NCI-H1092 (cell line): ENCODE measurements at places on chromosomes 2 and 18.

DNA sequence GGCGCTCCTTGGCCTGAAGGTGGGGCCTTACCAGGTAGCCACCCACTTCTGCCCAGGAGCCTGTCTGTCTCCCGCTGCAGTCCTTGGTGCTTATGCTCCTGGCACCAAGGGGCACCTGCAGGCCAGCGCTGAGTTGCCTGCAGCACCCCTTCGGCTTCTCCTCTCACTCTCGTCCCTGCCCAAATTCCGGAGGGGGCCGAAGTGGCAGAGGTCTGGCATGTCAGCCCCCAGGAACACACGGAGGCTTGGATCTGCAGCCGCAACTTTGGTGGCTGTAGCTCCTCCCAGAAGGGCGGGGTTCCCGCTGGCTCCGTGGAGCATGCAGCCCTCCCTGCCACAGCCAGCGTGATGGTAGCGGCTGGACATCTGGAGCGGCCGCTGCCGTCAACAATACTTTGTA lies 37.7 kb upstream of the ZNF804A start:
- no peak for DNase-seq

- DNase-seq = no peak
These were observed 856.4 kb upstream of the CELF4 start for GRCh38 chr18:38421872-38422615.

DNA sequence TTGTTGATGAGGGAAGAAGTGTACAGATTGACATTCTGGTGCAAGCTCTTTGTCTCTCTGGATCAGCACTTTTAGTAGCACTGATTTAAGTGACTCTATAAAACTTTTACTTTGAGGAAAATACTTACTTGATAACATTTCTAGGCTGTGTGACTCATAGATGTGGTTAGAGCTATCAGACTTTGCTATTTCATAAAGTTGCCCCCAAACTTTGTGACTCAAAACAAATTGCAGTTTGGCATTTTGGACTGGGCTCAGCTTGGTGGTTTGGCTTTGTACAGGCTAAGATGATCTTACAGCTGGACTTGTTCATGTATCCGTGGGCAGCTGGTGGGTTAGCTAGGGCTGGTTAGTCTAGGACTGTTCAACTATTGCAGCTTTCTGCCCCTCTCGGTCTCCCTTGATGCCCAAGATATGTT lies 42.1 kb upstream of the GLS start:
- no peak for DNase-seq

- DNase-seq = no peak
These were observed 52.4 kb downstream of the GLI2 start for GRCh38 chr2:120787822-120788700.

DNA sequence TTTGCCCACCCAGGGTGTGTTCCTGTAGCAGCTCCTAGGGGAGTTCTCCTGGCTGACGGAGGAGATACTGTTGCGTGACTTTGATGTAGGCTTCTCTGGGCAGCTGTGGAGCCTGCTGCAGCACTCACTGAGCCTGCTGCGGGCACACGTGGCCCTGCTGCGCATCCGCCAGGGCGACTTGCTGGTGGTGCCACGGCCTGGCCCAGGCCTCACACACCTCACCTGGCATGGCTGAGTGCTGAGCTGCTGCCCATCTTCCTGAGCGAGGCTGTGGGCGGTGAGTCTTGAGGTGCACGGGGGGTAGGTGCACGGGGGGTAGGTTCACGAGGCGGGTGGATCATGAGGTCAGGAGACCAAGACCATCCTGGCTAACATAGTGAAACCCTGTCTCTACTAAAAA lies 191.7 kb downstream of the ANKRD36C start:
- DNase-seq = no peak

DNA sequence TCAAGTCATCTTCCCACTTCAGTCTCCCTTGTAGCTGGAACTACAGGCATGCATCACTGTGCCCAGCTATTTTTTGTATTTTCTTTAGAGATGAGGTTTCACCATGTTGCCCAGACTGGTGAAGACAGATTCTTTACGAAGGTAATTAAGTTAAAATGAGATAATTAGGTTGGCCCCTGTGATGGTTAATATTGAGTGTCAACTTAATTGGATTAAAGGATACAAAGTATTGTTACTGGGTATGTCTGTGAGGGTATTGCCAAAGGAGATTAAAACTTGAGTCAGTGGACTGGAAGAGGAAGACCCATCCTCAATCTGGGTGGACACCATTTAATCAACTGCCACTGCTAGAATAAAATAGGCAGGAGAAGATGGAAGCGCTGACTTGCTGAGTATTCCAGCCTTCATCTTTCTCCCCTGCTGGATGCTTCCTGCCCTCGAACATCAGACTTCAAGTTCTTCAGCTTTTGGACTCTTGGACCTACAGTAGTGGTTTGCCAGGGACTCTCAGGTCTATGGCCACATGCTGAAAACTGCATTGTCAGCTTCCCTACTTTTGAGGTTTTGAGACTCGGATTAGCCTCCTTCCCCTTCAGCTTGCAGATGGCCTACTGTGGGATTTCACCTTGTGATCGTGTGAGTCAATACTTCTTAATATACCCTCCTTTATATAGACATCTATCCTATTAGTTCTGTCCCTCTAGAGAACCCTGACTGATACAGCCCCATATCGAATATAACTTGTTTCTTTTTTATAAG lies 269.1 kb downstream of the TMX3 start:
- DNase-seq = no peak

DNA sequence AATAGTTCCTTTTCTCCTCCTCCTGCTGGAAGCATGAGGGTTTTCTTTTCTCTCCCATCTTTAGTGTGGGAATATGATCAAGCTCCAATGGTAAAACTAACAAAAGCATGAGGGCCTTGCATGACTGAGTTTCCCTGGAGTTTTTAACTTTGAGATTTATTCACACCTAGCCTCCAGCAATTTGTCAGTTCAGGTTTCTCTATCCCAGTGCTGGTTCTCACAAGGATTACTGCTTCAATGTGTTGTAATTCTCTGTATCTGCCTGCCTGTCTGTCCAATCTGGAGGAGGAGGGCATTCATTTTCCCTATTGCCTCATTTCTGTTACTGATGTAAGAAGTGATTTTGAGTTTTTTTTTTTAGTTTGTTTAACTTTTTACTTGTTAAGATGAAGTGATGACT lies 57.6 kb upstream of the RPRM start:
- no peak for DNase-seq
